ENCODE measurements at places on chromosomes 2 and 18.

DNA sequence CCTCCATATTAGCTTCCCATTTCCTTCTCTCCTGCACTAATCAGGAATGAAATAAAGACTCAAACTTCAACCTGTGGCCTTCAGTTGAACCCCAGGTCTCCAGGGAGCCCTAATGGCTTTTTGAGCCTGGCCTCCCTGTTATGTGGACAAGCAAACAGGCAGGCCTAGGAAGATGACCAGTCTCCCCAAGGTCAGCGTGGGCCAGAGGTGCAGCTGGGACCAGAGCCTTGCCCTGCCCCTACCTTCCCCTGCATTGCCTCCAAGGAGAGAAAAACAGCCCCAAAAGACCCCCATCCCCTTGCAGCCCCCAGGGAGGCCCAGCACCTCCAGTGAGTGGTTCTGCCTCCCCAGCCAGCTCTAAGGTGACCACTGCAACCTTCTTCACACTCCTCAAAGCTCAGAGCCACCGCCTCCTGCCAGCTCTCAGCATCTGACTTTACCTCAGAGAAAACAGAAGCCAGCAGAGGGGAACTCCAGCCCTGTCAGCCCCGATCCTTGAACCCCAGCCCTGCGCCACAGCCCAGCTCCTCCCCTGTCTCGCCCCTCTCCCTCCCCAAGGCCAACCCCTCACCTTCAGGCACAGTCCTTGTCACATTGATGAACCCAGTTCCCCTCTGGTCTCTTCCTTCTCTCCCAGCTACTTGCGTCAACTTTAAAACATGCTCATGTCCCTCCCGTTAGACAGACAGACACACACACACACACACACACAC is 59.5 kb upstream of the ID2 start:
- no peak for DNase-seq

DNA sequence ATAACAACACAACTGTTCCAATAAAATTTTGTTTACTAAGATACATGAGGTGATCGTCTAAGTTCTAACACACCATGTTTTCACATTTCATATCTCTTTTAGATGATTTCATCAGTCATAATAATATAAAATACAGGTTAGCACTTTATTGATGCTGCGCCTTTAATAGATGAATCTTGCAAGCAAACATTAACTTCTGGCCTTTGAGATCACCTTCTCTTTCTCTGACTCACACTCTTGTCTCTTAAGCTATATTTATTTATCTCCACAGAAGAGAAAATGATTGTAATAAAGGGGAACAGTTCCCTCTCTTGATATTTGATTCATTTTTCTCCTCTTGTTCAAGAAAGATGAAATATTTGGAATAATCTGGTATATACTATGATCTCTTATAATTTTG is 603.3 kb upstream of the POU3F3 start:
- DNase-seq, result no peak

GRCh38 chr2:26913606-26913998 is 56.8 kb upstream of the MAPRE3 start:
- DNase-seq, result no peak

DNA sequence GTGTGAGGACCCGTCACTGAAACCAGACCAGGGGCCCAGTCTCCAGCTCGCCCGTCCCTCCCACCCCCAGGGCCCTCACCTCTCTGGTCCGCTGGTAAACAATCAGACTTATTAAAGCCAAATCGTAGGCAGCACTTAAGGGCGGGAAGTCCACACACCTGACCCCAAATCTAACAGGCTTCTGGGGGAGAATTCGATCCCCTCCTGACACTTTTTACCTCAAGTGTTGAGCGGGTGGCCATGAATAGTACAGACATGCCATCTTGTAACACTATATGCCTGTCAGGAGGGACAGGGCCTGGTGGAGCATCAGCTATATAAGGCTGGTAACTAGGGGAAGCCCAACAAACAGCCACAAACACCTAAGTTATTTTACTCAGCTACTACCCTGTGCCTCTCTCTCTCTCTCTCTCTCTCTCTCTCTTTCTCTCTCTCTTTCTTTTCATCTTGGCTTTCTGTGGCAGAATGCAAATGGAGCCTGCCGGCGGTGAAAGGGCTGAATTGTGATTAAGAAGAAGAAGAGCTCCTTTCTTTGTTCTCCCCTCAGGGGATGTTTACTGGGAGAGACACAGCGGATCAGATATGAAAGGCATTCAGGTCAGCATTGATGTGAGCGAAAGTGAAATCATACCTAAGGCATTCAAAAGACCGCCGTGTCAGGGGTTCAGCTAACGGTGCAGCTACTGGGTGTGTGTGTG is 9.5 kb downstream of the ZEB2 start:
- DNase-seq, result no peak

DNA sequence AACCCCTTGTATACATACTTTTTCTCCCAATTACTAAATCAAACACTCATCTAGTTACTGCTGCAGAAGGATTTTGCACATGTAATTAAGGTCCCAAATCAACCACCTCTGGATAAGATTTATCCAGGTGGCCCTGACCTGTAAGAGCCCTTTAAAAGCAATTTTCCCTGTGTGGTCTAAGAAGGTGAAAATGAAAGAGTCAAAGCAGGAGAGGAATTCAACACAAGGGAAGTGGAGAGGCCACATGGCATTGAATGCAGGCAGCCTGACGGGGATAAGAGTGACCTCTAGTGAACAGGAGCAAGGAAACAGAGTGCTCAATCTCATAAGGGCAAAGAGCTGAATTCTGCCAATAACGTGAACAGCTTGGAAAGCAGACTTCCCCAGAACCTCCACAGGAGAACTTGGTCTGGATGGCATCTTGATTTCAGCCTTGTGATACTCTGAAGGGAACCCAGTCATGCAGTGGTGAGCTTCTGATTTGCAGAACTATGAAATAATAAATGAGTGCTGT is 27.2 kb downstream of the PPP3R1 start:
- DNase-seq, result no peak

DNA sequence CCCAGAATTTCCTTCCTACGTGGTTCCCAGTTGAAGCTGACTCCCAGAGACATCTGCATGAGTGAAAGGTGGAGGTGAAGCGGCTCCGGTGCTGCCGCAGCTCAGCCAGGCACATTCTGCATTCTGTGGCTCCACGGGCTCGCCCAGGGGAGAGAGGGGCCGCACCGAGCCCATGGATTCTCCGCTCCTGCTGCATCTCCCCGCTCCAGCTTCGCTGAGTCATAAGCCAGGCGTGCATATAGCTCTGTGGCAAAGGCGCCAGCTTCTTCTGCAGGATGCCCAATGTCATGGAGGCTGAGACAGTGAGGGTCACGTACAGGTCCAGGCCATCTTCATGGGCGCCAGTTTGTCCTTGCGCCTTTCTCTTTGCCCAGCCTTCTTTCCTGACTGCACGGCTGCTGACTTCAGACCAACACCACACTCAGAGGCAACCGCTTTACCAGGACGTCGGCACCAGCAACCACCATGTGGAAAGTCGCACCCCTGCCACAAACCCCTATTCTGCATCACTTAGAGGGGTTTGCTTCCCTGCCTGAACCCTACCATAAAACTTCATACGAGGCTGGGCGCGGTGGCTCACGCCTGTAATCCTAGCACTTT is 215.7 kb downstream of the MGAT5 start:
- DNase-seq, result no peak

GRCh38 chr2:189153619-189154018 is 25.9 kb downstream of the COL5A2 start:
- no peak for DNase-seq

DNA sequence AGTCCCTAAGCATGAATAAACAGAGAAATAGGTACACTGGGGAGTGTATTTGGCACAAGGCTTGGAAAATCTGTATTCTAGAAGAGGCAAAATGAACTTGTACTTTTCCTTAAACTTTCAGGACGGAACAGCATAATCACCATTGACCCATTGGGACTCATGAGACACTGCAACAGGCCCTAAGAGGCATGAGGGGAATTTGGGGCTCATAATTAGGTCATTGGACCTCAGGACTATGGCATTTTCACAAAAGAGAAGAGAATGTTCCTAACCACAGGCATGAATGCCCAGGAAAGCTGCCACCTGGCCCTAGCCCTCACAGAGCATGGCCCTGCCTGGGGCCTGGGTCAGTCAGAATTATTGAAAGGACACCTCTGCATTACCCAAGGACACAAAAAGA is 67.9 kb upstream of the PIK3C3 start:
- no peak for DNase-seq

- no peak for DNase-seq
Measured at GRCh38 chr2:111022633-111023032, 98.1 kb upstream of the BCL2L11 start.
